ENCODE measurements at places on chromosomes 7 and 10.

- DNase-seq: no peak
Observed at GRCh38 chr7:147498081-147498480, 1092.5 kb upstream of the C7orf33 start.

DNA sequence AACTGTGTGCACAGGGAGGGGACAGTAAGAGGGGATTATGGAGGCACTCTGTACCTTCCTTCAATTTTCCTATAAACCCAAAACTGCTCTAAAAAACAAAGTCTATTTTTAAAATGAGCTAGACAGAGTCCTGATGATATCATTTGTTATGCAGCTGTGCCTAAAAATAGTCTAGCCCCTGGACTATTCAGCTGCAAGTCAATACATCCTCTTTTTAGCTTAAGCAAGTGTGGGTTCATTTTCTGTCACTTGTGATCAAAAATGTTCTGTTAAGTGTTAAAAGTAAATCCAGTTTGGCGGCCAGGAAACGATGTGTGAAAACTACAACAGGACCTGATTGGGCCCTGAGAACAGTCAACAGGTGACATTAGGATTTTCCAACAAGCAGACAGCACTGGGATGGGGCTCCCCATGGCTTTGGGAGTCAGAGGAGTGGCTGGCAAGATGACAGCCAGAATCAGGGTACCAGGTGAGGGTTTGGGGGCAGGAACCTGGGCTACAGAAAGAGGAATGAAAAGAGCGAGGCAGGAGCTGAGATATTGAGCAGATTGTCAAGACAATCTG, 33.9 kb downstream of the FAM107B start:
- no peak for DNase-seq

DNA sequence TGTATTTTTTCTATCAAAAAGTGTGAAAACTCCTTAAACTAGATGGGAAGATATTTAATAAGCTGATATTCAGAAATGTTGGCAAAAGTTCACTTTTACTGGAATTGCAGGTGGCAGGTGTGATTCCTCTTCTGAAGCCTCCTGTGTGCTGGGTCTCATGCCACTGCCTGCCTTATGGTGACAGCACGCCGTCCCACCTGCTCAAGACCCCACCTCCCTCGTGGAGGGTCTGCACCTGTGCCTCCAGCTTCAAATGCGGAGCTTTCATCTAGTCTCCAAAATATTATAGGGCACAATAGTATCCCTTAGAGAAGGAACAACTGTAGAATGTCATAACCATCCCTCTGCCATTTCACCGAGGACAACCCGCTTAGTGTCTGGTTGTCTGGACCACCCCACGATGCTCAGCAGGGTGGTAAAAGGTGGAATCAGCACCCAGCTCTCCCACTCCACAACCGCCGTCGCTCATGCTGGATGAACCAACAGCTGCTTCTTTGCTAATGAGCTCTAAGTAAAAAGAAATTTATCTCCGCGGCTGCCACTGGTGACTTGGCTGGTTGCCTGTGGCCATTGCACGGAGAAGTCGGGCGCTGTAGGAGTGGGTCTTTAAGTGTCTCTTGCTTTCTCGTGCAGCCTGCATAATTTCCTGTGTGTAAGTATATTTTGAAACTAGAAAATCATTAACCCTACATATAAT, 119.3 kb upstream of the TCERG1L start:
- no peak for DNase-seq

DNA sequence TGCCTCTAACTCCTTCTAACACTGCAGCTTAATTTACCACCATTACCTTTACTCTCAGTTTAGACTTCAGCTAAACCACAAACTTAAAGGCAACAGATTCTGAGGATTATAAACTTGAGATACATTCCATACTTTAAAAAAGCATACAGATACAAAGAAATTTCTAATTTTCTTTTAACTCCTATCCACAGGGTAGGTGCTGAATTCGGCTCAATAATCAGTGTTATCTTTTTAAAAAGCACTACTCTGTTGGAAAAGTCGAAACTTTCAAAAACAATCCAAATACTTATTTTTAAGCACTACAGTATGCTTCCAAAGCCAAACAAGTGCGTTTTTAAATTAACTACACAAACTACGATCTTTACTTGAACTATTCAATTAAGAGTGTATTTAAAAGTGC, 1.0 kb downstream of the SMNDC1 start:
- DNase-seq: no peak

- no peak for DNase-seq
Observed at GRCh38 chr7:29445736-29446135, 117.9 kb upstream of the PRR15 start.

- no peak for DNase-seq
Observed at GRCh38 chr7:2044311-2044882, 188.3 kb downstream of the MAD1L1 start.

GRCh38 chr10:31708046-31708445, 220.6 kb downstream of the ARHGAP12 start:
- no peak for DNase-seq

DNA sequence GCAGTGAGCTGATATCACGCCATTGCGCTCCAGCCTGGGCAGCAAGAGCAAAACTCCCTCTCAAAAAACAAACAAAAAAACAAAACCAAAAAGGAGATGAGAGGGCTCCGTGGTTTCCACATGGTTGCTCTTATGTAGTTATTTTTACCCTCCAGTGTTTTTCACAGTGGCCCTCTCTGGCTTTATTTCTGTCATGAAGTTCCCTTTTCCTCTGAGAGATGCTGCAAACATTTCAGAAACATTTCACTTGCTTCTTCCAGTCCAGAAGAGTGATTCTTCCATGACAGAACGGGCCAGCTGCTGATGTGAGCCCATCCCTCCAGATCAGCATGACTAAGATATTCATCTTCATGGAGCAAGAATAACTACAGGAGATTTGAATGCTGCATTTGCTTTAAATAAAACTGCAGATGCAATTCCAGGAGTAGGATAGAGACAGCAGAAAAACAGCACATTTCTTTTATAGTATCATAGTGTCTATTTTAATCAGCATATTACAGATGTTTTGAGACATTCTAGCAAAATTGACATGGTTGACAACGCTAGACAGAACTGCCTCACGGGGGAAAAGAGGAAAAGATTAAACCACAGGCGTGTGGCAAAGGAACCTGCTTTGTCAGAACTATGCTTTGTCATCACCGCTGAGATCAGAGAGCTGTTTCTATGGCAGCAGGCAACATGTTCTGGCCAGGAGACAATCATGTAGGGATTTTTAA, 40.3 kb downstream of the NRCAM start:
- no peak for DNase-seq

DNA sequence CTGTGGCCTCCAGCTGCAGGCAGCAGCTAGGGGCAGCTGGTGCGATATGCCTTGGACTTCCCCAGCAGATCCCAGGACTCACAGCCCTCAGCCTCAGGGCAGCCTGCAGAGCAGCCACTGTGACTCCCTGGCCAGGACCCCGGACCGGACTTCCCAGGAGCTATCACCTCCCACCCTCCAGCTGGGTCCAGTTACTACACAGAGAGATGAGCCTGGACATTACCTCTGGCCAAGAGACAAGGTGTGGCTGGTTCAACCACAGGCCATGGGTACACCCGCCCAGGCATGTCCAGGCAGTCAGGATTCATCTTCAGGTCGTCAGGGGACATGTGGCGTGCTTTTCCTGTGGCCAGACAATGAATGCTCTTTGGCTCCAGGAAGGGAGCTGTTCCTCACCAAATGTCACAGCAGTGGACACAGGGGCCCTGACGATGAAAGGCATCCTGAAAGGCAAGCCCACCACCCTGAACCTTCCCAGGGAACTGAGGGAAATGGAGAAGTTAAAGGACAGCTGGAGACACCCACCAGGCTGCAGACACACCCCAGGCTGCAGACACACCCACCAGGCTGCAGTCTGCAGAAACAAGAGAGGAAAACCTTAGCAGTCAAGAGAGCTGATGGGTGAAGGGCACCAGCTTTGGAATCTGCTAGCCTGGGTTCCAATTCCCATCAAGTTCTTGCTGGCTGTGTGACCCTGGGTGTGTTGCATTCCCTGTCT, 25.8 kb upstream of the NANOS1 start:
- no peak for DNase-seq

- DNase-seq: no peak
Observed at GRCh38 chr7:155594961-155595366, 48.6 kb upstream of the CNPY1 start.

DNA sequence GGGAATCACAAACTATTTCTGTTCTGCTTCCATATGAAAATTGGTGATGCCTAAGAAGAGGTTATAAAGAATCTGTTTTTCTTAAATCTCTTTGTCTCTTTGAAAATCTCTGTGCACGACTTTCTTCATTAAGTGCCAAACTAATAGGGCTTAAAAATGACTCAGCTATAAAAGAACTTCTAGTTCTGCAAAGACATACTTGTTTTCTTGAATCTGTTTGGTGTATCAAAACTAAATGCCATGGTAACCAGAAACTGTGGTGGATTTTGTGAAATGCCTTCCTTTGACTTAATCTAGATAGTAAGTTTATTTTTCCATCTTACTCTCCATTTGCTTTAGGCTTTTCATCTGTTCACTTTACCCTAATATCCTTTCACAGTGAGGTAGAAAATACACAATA, 417.8 kb downstream of the PARD3 start:
- DNase-seq: no peak

DNA sequence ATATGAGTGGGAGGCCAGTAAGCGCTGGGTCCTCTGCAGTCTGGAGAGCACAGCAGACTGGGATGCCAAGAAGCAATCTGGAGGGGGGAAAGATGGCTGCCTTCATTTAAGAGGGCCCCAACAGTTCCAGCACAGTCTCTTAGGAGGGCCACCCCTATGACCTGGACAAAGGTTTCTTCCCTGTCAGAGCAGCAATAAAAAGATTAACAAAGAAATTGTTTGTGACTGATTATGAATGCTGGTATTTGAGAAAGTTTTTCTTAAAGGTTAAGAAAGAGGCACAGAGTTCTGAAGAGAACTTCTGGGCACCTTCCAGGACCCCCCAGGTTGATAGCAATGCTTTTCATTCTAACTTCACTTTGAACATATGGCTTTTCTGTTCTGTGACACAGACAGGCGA, 52.3 kb downstream of the CYP26A1 start:
- no peak for DNase-seq

- DNase-seq: no peak
Observed at GRCh38 chr7:48171202-48171601, at the start of gene ABCA13. TSS of gene ABCA13 (plus strand) at chr7:48171458. CDS start at chr7:48171484, 26 bp downstream.

DNA sequence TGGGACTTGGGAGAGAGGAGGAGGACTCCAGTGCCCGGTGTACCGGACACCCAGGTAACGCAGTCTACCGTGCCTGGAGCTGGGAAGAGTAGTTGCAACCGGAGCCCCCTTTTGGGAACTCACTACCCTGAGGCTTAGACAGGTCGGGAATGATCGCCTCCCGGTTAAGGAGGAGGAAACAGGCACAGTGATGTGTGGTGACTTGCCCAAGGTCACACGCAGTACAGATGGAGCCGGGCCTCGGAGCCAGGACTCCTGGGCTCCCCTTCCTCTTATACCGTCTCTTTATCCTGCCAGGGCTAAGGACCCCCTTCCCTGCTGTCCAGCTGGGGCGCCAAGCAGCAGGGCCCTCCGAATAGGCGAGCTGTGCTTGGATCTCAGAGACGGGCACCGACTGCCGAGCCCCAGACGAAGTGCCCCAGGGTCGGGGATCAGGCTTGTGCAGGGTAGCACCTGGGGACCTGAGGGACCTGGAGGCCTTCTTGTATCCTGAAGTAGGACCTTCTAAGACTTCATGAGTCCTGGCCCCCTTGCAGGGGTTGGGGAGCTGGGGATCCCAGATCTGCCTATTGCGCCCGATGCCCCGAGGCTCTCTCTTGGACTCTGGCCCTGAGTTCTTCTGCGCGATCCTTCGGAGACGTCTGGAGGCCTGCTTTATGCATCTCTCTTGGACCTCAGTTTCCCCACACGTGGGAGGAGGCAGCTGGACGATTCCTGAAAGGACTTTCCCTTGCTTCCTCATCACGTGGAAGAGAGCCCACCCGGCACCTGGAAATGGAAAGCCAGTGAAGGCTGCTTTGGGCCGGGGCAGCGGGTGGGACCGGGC, 767 bp upstream of the CYP26A1 start:
- no peak for DNase-seq

- DNase-seq: peak; percentile 98
Observed at GRCh38 chr7:149284850-149285585, 23.0 kb downstream of the ZNF783 start.

GRCh38 chr7:30213637-30214036, 70.8 kb upstream of the ZNRF2 start:
- DNase-seq: no peak

- DNase-seq: no peak
Observed at GRCh38 chr7:46786221-46786954, 795.5 kb downstream of the TNS3 start.

DNA sequence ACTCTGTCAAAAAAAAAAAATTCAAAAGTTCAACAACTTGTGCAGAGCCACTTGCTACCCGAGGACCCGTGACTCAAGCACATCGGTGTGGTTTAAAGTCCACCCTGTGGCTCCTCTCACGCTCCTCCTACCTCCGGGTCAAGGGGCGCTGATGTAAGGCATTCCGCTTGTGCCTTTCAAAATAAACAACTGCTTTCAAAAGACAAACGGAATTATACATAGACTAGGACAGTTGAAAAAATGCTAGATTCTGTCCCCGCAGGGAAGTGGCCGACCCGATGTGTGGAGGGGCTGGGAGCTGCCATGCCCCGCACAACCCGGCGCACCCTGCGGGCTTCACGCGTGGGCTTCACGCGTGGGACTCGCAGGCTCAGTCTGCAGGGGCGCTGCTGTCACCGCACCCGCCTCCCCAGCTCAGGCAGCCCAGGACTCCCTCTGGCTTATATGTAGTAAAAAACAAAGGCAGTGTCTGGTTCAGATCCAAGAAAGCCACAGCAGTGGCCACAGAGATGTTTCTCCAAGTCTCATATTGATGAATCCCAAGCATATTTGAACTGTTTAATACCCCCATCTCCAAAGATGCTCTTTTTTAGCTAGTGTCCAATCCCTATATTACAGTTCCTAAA, 239.7 kb upstream of the INHBA start:
- DNase-seq: no peak

DNA sequence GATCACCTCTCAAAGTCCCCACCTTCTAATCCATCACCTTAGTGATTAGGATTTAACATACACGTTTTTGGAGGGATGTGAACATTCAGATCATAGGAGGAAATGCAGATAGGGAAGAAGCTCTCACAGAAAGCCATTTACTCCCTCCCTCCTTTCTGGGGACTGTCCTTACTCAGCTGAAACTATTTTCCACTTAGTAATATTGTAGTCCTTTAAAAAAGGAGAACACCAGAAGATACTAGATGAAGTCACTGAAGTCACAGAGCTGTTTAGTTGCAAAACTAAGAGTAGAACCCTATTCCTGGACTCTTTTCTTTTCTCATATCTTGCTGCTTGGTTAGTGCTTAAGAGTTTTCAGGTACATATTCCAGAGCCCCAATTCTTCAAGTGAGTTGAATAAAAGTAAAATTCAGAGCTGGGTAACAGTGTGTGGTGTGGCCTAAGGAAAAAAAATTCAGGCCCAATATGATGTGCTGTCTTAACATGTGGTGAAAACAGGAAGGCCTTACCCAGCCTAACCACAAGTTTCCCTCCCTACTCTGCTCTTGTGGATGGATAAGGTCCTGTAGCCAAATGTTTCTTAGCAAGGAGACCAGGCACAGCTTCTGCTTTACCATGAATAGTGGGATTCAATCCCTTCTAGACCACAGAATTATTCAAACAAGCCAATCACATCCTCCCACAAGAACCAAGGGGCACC, 135.7 kb downstream of the INHBA start:
- no peak for DNase-seq
